ENCODE measurements at places on chromosomes 7 and 10.

GRCh38 chr7:71526106-71526505, 394.2 kb downstream of the GALNT17 start:
- no peak for DNase-seq

DNA sequence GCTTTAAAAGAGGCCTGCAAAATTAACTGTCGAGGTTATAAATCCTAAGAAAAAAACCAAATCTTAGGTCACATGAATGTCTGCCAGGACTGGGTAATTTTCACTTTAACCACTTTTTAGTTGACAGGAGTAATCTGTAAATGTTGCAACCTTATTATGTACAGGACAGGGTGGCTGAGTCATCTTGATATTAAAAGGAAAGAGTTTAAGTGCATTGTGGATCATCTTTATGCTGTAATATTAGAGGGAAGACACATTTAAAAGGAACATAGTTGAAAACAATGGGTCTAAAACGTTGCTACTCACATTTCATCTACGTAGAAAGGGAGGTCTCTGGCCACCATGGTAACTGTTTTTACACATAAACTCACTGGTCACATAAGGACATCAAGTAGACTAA, 115.5 kb downstream of the LSMEM1 start:
- DNase-seq = no peak

DNA sequence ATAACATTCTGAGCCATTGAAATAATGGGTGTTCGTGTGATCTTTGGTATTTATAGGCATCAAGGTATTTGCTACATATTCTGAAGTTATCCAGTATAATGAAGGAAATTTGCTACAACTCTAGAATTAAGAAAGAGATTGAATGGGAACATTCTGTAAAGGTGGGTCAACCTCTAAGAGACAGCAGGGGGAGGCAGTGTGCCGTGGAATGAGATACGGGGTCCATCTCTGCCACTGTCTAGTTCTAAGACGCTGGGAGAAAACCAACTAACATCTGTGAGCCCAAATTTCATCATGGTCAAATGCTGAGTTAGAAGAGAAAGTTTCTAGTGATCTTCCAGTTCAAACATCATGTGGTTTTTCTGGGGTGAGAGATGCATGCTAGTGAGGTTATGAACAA, 368.9 kb downstream of the SORCS1 start:
- DNase-seq = no peak

- no peak for DNase-seq
These were observed 89.2 kb downstream of the CUL2 start for GRCh38 chr10:35000936-35001335.

DNA sequence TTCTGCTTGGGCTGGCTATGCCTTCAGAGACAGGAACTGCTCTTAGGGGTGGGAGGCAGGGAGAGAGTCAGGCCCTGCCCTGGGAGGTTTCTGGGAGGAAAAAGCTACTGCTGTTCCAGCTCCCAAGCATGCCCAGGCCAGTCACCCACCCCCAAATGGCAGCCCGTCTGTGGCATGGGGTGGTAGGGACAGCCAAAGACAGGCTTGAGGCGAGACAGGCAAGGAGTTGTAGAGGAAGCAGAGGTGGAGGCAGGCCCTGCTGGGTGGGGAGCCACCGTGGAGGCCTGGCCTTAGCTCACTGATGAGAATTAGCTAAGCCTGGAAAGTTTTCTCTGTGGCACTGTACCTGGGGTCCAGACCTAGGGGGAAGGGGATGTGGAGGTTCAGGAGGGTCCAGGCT, 6.6 kb upstream of the SAMD8 start:
- no peak for DNase-seq

DNA sequence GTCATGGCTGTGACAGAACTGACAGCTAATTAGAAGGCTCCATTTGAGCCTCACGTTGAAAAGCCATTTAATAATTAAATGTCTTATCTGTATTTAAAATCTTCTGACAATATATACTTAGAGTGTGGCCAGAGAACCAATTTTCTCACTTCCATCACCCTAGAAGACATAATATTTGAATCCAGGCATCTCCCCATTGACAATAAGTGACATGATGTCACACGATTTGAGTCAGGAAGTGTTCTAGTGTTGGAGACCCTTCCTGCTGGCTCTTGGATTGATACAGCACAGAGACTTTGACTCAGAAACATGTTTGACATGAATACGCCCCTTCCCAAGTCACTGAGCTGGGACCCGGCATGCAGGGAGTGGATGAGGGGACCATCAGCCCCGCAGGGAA, 85.9 kb downstream of the SLIT1 start:
- DNase-seq = no peak

DNA sequence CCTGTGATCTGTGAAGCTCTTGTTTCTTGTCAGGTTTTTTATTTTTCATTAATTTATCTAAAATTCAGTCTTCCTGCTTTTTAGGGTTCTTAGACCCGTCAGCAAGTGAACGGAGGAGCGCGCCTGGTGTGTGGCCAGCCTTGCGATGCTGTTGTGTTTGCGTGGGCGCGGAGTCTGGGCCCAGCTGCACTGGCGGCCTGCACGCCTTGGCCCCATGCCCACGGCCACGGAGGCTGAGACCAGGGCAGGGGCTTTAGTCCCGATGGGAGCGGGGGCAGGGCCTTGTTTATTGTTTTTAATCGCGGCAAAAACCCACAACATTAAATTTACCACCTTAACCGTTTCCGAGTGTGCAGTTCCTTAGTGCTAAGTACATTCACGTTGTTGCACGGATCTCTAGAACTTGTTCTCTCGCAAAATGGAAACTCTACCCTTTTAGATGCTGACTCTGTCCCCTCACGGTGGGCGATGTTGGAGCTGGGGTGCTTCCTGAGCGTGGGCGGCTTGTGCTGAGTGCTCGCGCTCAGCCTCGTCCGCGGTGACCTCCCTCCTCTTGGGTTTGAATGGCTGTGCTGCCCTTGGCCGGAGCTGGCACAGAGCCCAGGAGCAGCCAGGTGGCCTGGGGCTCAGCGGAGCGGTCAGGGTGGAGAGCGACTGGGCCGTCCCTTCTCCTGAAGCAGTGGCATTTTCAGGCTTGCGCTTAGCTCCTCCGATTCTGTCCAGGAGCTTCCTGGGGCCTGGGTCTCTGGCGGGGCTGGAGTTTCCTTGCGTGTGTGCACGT, 69.1 kb downstream of the INPP5A start:
- no peak for DNase-seq

DNA sequence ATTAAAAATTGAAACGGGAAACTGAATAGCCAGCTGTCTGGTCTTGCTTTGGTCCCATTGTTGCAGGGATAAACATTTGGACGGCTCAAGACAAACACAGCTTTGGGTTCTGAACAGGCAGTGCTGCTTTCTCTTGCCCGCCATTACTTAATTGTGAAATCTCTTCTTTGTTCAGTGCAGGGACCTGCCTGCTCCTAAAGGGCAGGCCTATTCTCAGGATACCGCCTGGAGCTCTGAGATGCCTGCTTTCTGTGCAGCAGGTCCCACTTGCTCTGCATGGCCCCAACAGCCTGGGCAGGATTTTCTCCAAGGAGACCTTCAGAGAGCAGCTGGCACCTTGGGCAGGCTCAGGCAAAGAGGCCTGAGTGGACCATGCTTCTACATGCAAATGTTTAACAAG, 237.6 kb downstream of the KCNMA1 start:
- DNase-seq = no peak

- DNase-seq = no peak
These were observed 508.9 kb downstream of the RPS24 start for GRCh38 chr10:78542521-78542920.

- no peak for DNase-seq
These were observed 72.6 kb upstream of the ZMIZ1 start for GRCh38 chr10:78995987-78996791.

- DNase-seq = no peak
These were observed 660 bp downstream of the ANKRD16 start for GRCh38 chr10:5888843-5889623.

GRCh38 chr7:1967512-1968396, 265.0 kb downstream of the MAD1L1 start:
- no peak for DNase-seq

DNA sequence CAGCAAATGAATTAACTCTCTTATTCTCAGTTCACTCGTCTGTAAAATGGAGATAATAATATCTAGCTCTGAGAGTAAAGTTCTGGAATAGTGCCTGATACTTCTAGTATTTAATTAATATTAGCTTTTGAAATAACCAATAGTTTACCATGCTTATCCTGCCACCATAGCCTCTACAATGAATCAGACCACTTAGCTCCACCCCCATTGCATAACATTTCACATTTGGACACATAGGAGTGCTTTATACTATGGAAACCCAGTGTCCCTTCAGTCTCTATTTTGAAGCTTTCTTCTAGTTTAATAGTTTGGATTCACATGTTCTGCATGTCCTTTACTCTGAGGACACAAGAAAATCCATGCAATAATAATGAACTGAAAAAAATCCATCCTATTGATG, 427.3 kb upstream of the C7orf33 start:
- DNase-seq = no peak
